DMS79 (cell line): ENCODE measurements at places on chromosomes 6 and 20.
A peak's percentile ranks its signal among the peaks of the same experiment; 100 is the strongest.

- DNase-seq: no peak
Measured at GRCh38 chr6:154878871-154879491, 116.1 kb upstream of the TIAM2 start.

GRCh38 chr6:66396549-66396948 is 689.5 kb upstream of the EYS start:
- DNase-seq: no peak

- no peak for DNase-seq
Measured at GRCh38 chr6:168244961-168245551, 74.5 kb downstream of the DACT2 start.

- DNase-seq: no peak
Measured at GRCh38 chr20:48889140-48889790, 32.2 kb upstream of the ARFGEF2 start.

GRCh38 chr6:33794910-33795623 is 6.1 kb upstream of the LEMD2 start:
- peak; percentile 28 for DNase-seq

GRCh38 chr20:10135438-10135837 is 83.2 kb upstream of the SNAP25 start:
- DNase-seq: no peak

DNA sequence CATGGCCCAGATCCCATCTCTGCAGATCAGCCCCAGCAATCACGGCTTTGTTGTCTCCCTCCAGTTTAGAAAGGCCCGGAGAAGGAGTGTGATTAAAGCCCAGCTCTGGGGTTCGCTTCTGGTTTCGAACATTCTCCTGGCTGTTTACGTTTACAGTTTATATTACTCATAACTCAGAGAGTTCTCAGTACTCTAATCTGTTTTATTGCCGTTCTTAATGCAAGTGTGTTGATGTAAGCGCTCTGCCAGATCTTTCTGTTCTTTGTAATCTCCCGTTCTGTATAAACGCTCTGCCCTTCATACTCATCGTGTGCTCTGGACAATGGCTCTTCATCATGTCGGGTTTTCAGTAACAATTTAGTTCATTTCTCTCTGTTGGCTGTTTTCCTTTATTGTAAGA is 118.0 kb upstream of the PRND start:
- DNase-seq: no peak

DNA sequence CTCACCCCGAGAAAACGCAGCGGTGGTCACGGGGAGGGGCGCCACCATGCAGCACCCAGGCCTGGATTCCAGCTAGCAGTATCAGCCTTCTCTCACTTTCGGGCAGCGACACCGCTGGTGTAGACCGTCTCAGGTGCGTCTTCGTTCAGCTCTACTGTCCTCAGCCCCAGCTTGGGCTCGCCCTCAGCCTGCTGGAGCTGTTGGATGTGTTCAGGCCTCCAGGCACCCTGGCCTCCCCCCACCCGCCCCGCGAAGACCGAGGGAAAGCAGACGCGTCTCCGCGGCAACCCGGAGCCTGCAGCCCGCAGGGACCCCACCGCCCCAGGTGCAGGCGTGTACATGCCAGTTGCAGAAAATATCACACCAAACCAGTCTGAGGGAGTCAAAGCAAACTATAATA is 60.8 kb upstream of the CARMIL1 start:
- DNase-seq: peak; percentile 13

- DNase-seq: no peak
Measured at GRCh38 chr6:155542036-155542435, 86.4 kb upstream of the NOX3 start.

- no peak for DNase-seq
Measured at GRCh38 chr6:155050311-155050710, 55.2 kb downstream of the TIAM2 start.

- DNase-seq: no peak
Measured at GRCh38 chr20:57716202-57716601, 6.4 kb upstream of the PMEPA1 start.

- DNase-seq: no peak
Measured at GRCh38 chr20:1567392-1568162, 10.1 kb upstream of the SIRPD start.

GRCh38 chr6:106056060-106056745 is 29.9 kb upstream of the PRDM1 start:
- DNase-seq: no peak
